ENCODE measurements at places on chromosomes 4 and X.
A peak's percentile ranks its signal among the peaks of the same experiment; 100 is the strongest.

GRCh38 chr4:83062739-83063138 lies 27.8 kb downstream of the COPS4 start:
- H3K4me3 ChIP-seq: no peak overlapping the region
- DNase-seq: no peak
- no peak overlapping the region for H3K27ac ChIP-seq
- no peaks in the 10 kb centered on the region for H3K4me1 ChIP-seq
- peaks cover 57% of the 10 kb centered on the region for H3K36me3 ChIP-seq

- no peak overlapping the region for H3K27ac ChIP-seq
- no peak overlapping the region for H3K4me3 ChIP-seq
- peaks cover 100% of the 10 kb centered on the region for H3K27me3 ChIP-seq
- peak; percentile 56 for DNase-seq
- H3K36me3 ChIP-seq: no peaks in the 10 kb centered on the region
- no peaks in the 10 kb centered on the region for H3K4me1 ChIP-seq
Measured at GRCh38 chr4:110614976-110615352, 7.9 kb downstream of the PITX2 start.

- H3K27me3 ChIP-seq: no peaks in the 10 kb centered on the region
- no peaks in the 10 kb centered on the region for H3K36me3 ChIP-seq
- no peak overlapping the region for H3K4me3 ChIP-seq
- H3K27ac ChIP-seq: no peak overlapping the region
Measured at GRCh38 chr4:125013891-125014290, 300.9 kb upstream of the FAT4 start.

- peaks cover 24% of the 10 kb centered on the region for H3K27me3 ChIP-seq
- peak; percentile 78 for DNase-seq
- H3K4me1 ChIP-seq: peaks cover 7% of the 10 kb centered on the region
- H3K4me3 ChIP-seq: no peak overlapping the region
Measured at GRCh38 chr4:41258783-41259182, 2.1 kb downstream of the UCHL1 start.

Measured in osteoblast (primary cell).